IPS DF 19.7 (cell line): ENCODE measurements at places on chromosomes 16 and 17.

- DNase-seq = no peak
Observed at GRCh38 chr16:50263940-50264929, 2.1 kb upstream of the ADCY7 start.

- DNase-seq = no peak
Observed at GRCh38 chr16:54417384-54417783, 130.8 kb upstream of the IRX3 start.

DNA sequence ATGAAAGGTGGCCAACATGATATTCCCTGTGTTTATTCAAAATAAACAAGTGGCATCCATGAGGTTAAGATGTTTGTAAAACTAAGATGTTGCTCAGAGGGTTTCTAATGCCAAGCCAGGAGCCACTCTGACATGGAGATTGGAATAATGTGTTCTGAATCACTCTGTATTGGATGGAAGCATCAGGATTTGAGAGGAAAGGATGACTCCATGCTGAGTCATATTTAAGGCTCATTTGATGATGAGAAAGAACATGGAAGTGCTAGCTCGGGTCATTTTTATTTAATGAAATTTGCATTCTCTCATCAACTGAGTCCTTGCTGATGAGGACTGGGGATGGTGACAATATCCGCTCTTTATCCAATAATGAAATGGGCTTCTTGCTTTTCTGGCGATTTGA lies 6.2 kb downstream of the VAT1L start:
- no peak for DNase-seq

GRCh38 chr16:86878236-86879080 lies 300.1 kb downstream of the FOXL1 start:
- DNase-seq = no peak

- DNase-seq = no peak
Observed at GRCh38 chr17:45227926-45228762, 6.5 kb downstream of the FMNL1 start.

- DNase-seq = no peak
Observed at GRCh38 chr17:82320140-82320840, 2.9 kb upstream of the CD7 start.

DNA sequence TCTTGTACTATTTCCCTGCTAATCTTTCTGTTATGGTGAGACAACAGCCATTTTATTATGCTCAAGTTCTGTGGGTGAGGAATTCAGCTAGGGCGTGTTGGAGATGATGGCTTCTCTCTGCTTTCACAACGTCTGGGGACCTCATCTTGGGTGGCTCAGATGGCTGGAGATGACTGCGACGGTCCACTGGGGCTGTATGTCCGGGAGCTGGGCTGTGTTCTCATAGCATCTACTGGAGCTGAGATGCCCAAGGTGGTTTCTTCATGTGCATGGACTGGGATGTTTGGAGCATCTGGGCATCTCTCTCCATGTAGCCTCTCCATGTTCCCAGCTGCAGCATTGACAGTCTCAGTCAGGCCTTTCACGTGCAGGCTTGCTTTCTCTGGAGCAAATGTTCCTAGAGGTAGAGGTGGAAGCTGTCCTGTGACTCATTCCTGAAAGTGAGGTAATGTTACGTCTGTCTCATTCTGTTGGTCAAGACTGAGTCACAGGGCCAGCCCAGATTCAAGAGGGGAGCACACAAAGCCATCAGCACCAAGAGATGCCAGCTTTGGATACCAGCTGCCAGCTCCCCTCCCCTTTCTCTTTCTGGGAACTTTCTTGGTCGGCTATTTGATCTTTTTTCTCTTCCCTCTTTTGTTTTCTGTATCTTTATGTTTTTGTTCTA lies 96.2 kb downstream of the RAP1GAP2 start:
- no peak for DNase-seq

DNA sequence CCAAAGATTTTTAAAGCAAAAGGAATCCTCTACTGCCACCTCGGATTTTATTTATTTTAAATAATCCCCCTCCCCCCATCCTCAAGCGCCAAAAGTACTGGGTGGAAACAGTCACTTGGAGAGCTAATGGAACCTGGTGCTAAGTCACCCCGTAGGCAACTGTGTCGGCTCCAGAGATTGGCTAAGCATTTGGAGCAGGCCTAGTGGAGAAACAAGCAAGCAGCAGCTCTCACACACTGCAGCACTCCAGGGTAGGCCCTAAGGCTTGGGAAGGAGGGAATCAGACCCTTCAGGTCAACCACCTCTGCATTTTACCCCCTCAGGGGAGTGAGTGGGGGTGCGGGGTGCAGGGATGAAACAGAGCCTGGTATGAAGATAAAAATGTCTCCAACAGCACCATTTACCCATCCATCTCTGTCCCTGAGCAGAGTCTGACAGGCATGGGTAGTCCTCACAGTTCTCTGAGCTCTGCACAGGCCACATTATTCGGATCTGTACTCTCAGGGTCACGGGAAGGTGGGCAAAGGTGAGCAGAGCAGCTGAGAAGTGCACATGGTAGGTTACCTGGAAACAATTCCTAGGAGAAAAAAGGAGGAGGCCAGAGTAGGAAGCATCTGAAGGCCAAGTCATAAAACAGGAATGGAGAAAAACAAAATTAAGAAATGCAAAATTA lies 27.2 kb upstream of the STAC2 start:
- DNase-seq = no peak

DNA sequence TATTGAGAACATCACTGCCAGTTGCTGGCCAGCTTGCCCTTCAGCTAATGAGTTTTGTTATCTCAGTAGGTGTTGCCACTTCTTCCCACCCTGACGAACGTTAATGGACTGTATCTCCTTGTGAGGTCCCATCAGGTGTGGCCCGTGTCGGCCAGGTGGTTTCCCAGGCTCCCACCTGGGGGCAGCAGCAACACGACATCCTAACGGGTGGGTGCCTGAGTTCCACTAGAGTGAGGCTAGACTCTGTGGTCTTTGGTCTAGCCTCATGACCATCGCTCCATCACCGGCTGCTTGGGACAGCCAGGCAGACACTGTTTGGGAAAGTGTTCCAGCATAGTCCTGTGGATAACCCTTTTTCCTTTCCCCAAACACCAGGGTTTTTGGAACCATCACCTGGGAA lies 45.6 kb upstream of the LCMT1 start:
- DNase-seq = peak; percentile 33

DNA sequence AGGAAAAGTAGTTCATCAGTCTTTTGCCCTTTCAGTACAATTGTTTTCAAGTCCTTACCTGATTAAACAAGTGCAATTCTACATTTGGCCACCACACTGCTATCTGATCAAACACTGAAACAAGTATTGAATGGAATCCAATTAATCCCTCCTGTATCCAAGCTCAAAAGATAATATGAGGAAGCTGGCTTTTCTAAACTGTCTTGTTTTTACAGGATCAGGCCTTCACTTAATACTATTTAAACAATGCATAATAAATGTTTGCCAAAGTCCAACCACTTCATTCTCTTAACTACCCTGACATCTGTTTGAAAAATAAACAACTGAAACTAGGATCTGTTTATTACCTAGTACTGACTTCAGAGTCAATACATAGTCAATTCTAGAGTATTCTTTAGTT lies 131.6 kb downstream of the MRTFB start:
- DNase-seq = no peak

- DNase-seq = no peak
Observed at GRCh38 chr16:72203401-72203800, 31.4 kb upstream of the PMFBP1 start.

DNA sequence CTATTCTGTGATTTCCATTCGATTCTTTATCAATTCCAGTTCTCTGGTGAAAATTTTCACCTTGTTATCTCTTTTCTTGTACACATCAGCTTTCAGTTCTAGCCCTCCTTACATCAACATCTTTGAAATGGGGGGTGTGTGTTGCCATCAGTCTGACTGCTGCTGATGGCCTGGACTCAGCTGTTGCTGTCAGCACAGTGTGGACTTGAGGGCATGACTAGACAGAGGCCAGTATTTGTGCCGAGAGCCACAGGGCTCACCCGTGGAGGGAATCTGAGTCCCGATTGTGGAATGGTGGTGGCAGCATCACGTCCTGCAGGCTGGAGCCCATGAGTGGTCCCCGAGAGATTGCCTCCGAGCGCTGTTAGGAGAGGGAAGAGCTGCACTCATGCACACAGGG lies 114.2 kb downstream of the RPTOR start:
- no peak for DNase-seq

- DNase-seq = no peak
Observed at GRCh38 chr17:66752411-66752810, 82.5 kb upstream of the CACNG5 start.

GRCh38 chr17:48577946-48578615 lies at the start of gene HOXB4:
Gene HOXB4 (minus strand): TSS chr17:48578350. CDS start chr17:48578319, 31 bp downstream.
- no peak for DNase-seq

GRCh38 chr16:15482068-15482747 lies 47.8 kb downstream of the BMERB1 start:
- DNase-seq = peak; percentile 78

DNA sequence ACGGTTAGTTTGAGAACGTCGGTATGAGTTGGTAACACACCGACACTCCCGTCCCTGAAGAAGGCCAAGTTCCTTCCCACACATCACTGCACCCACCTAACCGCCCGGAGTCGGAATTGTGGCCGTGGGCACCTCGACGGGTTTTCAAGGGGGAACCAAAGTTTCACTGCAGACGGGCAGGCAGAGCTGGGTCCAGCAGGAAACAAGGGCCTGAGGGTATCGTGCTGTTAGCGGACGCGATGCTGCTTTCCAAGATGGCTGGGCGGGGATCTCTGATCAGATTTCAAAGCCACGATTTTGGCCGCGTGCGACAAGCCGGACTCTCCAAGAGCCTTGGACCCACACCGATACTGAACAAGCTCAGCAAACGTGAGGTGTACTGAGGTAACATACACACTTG lies 82.3 kb upstream of the DOC2B start:
- DNase-seq = no peak

GRCh38 chr17:43753493-43754129 lies 5.0 kb downstream of the SOST start:
- no peak for DNase-seq

DNA sequence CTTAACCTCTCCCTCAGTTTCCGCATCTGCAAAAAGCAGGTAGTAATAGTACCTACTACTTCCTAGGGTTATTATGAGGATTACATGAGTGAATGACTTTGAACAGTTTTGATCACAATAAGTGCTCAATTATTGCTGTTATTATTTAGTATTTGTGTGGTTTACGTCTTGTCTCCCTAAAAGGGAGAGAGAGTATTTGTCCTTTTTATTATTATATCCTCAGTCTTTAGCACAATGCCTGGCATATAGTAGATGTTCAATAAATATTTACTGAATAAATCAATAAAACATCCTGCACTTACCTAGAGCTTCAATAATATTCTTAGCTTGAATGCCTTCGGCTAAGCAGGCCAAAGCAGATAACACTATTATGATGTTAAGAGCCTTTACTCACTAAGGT lies 160.0 kb downstream of the TANC2 start:
- no peak for DNase-seq

DNA sequence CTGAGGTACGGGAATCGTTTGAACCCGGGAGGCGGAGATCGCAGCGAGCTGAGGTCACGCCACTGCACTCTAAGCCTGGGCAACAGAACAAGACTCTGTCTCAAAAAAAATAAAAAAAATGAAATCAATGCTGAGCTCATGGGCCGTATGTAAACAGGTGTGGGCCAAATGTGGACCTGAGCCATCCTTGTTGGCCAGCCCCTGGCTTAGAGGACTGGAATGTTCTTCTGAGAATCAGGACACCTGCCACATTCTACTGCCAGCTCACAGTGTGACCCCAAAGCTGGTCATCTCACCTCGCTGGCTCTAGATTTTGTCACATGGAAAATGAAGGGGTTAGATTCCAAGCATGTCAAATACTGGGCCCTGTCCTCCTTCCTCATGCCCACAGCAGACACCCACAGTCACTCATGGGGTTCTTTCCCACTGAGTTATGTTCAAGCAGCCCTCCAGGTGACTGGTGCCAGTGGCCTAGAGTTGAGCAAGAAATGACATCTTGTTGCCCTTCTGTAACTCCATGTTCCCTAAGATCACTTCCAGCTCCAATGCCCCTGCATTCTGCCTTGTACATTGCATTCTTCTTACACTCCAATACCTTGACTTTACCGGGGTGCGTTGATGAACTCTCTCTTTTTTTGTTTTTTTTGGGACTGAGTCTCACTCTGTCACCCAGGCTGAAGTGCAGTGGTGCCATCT lies 110.6 kb downstream of the ABCC1 start:
- DNase-seq = no peak

DNA sequence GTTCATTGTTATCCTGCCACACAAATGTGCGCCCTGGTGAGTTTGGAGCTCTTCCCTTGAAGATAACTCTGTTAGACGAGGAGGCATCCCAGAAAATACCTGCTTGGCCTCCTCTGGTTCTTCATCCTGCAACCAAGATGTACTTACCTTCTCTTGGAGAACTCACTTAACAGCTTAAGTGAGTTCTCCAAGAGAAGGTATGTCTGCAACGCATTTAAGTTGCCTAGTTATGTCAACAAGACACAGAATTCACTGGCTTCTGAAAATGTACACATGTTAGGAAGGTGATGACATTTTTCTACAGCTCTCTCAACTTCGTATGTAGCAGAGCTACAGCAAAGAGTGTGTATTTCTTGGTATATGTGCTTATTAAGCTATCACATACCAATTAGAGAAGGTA lies 78.6 kb upstream of the NOG start:
- no peak for DNase-seq

DNA sequence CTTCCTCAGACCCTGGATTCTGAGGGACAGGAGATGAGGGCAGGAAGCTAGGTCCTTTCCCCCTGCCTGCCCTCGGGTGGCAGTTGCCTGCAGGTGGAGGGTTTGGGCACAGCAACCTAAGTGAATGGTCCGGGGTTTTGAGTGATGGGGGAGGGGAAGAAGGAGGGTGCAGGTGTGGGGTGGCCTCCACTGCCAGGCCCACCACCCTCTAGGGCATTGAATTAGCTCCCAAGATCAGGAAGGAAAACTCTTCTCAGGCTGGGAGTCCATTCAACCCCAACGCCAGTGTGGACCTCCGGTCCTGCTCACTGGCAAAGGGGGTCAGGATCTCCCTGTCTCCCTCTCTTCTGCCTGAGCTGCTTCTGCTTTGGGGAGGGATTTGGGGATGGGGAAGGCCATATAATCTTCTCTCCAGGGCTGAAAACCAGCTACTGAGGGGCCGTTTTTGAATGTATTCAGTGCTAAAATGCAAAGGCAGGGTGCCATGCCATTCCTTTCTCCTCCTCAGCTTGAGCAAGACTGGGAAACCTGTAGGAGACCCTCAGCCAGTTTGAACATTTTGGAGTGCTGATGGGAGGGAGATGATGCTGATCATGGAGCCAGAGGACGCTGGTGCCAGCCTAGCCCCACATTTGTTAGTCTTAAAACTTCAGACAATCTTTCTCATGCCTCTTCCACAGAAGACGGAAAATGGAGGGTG lies 18.8 kb downstream of the GRB7 start:
- no peak for DNase-seq

GRCh38 chr17:5888811-5889210 lies 181.4 kb upstream of the WSCD1 start:
- no peak for DNase-seq

DNA sequence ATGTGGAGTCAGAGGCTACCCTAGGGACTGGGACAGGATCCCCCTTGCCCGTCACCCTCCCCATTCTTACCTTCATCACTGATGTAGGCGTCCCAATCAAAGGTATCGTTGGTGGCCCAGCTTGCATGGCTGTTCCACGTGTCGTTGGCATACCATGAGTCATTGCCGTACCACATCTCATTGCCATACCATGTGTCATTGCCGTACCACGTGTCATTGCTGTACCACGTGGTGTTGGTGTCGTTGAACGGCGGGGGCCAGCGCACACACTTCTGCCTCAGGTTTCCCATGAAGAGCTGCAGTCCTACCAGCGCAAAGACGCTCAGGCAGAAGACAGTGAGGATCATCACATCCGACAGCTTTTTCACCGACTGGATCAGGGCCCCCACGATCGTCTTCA lies 4.8 kb downstream of the SCN4A start:
- DNase-seq = no peak

GRCh38 chr16:49516382-49517036 lies 142.9 kb downstream of the C16orf78 start:
- DNase-seq = no peak

- no peak for DNase-seq
Observed at GRCh38 chr17:11899537-11899942, 97.7 kb downstream of the ZNF18 start.
